ENCODE measurements at places on chromosomes 1 and 21.

GRCh38 chr21:17901458-17902079, 82.4 kb upstream of the C21orf91 start:
- DNase-seq: no peak

DNA sequence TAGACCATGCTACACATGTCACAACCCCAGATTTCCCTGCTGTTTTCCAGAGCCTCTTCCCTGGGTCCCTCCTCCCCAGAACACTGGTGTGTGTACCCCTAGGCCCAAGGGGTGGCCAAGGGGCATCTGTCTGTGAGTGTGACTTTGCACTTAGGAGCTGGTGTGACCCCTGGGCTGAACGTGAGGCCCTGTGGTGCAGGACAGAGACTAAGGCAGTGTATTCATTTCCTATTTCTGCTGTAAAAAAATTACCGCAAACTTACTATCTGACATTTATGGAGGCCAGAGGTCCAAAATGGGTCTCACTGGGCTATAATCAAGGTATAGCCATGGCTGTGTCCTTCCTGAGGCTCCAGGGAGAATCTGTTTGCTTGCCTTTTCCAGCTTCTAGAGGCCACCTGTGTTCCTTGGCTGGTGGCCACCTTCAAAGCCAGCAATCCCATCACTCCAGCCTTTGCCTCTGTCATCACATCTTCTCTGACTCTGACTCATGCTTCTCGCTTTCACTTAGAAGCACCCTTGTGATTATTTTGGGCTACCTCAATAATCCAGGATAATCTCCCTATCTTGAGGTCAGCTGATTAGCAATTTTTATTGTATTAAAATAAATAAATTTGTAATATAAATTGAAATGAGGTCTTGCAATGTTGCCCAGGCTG, 24.0 kb upstream of the ELOA start:
- peak; percentile 43 for DNase-seq

DNA sequence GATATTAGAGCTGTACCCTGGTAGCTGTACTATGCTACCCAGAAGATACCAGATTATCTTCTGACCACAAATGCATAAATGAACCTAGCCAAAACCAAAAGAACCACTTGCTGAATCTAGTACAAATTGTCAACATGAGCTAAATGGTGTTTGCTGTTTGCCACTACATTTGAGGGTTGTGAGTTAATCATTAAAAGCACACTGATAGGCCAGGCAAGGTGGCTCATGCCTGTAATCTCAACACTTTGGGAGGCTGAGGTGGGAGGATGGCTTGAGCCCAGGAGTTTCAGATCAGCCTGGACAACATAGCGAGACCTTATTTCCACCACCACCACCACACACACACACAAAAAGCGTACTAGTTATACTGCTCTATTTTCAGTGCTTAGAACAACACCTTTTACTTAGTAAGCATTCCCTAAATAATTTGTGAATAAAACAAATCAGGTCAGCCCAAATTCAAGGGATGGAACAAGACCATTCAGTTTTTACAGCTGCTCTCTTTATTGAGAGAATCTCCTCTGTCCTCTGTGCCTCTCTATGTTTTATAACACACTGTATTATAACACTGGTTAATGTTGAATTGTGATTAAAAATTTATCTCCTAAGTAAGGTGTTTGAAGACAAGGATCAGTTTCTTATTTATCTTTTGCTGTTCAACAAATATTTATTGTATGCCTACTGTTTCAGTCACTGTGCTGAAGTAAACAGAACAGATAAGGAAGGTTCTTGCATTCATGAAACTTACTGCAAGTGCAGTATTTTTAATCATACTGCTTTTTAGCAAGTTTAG, 44.0 kb downstream of the MAGI3 start:
- DNase-seq: no peak

DNA sequence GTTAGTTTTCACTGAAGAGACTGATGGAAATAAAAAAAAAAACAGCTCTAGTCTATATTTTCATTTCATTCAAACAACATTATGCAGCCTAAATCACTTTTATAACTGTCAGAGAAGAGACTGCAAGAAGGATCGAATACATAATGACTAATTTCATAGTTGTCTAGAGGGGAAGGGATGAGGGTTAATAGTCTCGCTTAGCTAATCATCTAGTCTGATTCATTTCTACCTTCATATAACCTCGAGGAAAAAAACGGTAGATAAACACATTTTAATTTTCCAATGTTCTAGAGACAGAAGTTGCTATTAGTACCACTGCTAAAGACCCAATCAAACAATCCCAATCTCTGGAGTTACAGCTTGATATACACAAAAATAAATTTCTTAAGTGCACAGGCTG, 3.5 kb downstream of the FUBP1 start:
- no peak for DNase-seq

DNA sequence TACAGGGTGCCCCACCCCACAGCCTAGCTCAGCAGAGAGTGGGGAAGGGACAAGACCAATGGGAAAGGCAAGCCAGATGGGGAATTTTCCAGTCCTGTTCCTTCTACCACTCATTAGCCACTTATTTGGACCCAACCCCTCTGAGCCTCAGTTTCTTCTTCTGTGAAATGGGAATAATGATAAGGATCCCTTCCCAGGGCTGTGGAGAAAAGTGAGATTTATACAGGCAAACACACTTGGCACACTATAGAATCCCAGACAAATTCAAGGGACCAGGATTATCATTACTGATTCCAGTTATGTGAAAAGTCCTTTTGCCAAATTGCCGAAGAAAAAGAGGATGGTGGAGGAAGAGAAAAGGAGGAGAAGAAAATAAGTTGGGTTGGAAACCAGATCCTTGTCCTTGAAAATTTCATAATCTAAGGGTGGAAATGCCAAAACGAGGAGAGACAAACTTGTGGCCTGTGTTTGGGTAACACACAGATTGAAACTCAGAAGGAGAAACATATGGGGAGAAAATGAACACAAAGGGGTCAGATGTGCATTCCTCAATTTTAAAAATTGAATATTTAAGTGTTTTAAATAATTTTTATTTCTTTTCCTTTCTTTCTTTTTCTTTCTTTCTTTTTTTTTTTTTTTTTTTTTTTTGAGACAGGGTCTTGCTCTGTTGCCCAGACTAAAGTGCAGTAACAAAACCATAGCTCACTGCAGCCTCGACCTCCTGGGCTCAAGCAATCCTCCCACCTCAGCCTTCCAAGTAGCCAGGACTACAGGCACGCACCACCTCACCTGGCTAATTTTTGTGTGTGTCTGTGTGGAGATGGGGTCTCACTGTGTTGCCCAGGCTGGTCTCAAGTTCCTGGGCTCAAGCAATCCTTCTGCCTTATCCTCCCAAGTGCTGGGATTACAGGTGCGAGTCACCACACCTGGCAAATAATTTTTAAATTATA, 9.6 kb downstream of the CAPN2 start:
- DNase-seq: no peak

- DNase-seq: no peak
Observed at GRCh38 chr1:233337505-233337904, 10.0 kb downstream of the MAP3K21 start.

GRCh38 chr1:118184739-118185083, 317 bp downstream of the SPAG17 start:
- DNase-seq: no peak

DNA sequence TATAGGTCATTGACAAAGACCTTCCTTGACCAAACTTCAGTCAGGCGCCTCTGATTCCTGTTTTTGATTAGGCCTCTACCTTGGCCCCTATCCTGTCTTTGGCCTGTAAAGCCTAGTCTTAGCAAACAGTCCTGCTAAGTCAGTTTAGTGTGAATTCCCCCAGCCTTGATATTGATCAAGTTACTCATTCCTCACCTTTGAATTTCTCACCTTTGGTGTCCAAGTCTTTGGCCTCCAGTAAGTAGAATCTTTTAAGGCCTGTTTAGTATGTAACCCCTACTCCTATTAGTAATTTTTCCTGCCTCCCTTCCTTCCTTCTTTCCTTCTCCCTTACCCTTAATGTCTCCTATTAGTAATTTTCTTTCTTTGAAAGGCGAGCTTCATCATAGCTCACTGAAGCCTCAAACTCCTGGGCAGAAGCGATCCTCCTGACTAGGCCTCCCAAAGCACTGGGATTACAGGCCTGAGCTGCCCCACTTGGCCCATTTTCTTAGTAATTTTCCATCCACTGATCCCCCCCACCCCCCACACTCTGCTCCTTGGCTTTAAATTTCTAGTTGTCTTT, 13.0 kb upstream of the ZNF692 start:
- no peak for DNase-seq

- DNase-seq: no peak
Observed at GRCh38 chr1:20172033-20172590, 13.8 kb upstream of the UBXN10 start.

DNA sequence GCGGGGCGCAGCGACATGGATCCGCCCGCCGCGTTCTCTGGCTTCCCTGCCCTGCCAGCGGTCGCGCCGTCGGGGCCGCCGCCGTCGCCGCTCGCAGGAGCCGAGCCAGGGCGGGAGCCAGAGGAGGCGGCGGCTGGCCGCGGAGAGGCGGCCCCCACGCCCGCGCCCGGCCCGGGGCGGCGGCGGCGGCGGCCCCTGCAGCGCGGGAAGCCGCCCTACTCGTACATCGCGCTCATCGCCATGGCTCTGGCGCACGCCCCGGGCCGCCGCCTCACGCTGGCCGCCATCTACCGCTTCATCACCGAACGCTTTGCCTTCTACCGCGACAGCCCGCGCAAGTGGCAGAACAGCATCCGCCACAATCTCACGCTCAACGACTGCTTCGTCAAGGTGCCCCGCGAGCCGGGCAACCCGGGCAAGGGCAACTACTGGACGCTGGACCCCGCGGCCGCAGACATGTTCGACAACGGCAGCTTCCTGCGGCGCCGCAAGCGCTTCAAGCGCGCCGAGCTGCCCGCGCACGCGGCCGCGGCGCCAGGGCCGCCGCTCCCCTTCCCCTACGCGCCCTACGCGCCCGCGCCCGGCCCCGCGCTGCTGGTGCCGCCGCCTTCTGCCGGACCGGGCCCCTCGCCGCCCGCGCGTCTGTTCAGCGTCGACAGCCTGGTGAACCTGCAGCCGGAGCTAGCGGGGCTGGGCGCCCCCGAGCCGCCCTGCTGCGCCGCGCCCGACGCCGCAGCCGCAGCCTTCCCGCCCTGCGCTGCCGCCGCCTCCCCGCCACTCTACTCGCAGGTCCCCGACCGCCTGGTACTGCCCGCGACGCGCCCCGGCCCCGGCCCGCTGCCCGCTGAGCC, 459 bp downstream of the FOXE3 start:
- DNase-seq: no peak

DNA sequence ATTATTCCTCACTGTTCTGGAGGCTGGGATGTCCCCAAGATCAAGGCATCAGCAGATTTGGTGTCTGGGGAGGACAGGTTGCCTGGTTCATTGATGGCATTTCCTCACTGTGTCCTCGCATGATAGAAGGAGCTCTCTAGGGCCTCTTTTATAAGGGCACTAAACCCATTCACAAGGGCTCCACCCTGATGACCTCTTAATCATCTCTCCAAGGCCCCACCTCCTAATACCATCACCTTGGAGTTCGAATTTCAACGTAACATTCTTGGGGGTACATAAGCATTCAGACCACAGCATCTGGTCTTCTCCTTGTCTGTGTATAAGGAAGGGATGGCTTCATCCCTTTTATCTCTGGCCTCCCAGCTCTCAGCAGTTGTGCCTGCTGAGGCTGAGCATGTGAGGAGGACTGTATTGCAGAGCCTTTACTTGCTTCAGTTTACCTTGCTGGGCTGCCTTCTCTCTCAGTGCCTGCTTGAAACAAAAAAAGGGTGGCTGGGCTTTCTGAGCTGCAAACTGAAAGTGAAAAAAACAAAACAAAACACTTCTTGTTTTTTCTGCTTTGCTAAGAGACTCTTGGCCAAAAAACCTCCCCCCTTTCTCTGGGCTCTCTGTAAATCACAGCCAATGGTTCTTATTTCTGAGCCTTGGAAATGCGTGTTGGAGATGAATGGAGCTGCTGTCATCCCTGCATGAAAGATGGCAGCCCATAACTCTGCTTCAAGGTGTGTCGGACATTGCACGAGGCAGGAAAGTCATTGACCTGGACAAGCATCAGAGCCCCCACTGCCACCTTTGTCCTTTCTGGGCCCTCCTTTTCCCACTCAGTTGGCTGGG, 75.8 kb downstream of the RHOU start:
- no peak for DNase-seq

- DNase-seq: no peak
Observed at GRCh38 chr1:192713921-192714320, 78.0 kb downstream of the RGS13 start.

DNA sequence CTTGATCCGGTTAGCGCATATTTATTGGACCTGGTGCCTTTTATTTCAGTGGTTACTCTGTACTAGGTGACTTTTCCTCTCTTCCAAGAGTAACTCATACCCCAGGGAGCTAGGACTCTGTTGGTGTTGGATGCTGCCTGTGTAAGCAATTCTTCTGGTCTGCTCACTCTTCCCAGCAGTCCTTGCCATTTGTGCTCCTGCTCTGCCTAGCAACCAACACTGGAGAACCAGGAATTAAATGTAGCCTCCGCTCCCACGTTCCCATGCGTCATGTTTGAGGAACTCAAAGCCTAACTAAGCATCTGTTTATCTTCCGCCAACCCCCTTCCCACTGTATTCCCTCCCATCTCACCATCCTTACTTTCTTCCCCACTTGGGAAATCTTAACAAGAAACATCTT, 65.7 kb upstream of the RAVER2 start:
- DNase-seq: no peak

- DNase-seq: no peak
Observed at GRCh38 chr21:38914528-38915293, 109.0 kb downstream of the ETS2 start.

DNA sequence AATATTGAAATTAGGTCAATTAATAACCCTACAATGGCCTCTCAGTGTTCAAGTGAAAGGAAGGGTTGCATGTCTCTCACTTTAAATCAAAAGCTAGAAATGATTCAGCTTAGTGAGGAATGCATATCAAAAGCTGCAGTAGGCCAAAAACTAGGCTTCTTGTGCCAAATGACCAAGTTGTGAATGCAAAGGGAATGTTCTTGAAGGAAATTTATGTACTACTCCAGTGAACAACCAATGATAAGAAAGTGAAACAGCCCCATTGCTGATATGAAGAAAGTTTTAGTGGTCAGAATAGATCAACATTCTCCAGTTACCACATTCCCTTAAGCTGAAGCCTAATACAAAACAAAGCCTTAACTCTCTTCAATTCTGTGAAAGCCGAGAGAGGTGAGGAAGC, 10.0 kb downstream of the MAEL start:
- no peak for DNase-seq

DNA sequence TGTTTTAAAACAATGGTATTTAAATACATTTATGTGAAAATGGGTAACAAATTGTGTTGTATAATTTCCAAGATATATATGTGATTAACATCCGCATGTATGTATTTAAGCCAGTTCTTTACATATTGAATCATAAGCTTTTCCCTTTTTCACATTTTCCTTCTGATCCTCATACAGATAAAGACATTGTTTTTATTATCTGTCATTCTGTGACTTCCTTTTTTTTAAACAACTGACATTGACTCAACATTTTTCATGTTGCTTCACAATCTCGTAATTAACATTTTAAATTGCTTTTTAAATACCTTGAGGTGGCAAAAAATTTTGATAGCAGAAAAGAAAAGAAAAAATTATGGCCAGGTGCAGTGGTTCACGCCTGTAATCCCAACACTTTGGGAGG, 1.4 kb downstream of the STXBP3 start:
- DNase-seq: no peak

All from NCI-H446 (cell line).